Smooth muscle cell of the brain vasculature (primary cell): ENCODE measurements at places on chromosomes 6 and 20.

DNA sequence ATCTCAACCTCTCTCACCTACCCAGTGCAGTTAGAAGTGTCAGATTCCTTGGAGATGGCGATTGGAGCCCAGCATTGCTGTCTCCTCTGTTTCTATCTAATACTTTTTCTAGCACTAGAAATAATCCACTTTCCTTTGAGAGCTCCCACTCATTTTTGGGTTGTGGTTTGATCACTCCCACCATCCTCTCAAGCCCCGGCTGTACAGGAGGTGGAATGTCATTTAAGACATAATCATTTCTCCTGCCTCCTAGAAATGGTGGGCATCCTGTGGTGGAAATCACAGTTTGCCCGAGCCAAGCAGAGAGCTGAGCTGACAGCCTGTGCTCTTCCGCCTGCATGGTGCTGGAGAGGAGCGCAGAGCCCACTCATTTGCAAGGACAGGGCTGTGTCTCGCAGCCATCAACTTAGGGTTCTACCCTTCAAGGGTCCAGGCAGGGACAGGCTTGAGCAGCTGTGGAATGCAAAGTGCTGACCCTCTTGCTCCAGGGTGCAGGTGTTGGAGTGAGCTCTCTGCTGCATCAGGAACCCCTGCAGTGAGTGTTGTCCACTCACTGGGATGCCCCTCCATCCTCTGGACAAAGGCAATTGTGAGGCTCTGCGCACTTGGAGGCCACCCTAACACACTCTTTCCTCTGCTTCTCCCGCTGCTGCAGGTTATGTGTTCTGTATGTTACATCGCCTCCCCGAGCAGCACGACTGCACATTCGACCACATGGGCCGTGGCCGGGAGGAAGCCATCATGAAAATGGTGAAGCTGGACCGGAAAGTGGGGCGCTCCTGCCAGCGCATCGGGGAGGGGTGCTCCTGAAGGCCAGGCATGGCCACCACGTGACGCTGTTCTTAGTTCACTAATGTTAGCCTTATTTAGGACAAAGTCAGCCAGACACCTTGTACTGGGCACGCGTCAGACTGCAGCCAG, 332.3 kb downstream of the ZFAND3 start:
- DNase-seq = no peak

DNA sequence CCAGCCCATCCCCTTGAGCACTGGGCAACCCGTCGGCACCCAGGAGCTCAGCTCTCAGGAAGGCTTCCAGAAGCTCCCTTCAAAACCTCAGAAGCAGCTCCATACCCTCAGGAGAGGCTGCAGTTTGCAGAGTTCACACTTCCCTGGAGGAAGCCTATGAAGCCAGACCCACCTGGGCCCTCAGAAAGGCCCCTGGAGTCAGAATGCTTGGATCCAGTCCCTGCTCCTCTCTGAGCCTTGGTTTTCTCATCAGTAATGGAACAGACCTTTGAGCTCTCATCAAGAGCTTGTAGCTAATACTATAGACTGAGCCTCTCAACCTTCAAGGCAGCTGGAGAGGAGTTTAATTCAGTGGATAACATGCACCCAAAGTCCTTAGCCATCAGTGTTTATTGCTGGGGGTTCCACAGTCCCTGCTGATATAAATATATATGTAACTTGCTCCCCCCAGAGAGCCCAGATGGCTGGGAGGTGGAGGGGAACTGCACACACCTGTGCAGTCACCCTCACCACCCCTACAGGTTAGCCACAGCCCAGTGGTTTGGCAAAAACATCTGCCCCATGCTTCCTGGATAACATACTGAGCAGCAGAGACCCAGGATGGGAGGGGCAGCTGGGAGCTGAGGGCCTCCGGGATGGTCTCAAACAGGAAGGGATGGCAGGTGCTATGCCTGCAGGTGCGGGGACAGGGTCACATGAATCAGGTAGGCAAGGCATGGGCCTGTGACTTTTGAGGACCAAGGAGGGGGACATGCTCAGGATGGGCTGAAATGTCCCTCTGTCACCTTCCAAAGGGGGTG, 120.1 kb downstream of the SNX5 start:
- DNase-seq = no peak

DNA sequence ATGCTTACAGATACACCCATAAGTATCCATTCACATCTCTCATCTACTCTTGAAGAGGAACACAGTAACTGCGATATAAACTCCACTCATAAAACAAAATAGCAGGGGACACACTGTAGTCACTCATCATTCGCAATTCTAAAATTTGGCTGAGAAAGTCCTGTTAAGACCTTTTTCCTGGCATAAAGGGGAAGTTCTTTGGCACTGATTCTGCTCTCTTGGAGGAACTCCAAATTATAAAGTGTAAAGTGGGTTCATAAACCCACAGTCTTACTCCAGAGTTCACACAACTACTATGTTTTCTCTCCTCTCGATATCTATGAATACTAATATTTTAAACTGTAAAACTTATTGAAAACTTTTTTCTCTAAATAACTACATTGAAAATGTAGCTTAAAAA, 80.6 kb downstream of the ADGB start:
- no peak for DNase-seq

- no peak for DNase-seq
Measured at GRCh38 chr20:40583636-40584035, 105.4 kb downstream of the MAFB start.

GRCh38 chr6:155828989-155829388, 373.4 kb upstream of the NOX3 start:
- no peak for DNase-seq

DNA sequence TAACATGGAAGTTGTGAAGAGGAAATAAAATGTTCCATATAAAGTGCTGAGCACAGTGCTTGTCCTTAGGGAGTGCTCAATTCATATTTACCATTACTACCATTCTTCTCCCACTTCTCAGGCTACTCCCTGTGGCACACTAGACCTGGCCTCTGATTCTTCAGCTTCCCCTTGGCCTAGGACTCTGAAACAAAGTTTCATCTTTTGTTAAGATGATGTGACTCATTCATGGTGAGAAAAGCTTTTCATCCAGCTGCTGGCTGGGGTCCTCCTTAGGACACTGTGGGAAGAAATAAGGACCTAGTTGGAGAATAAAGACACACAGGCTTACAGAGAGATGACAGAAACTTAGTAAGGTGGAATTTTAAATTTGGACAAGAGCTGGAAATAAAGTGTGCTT, 314.8 kb downstream of the CDC5L start:
- no peak for DNase-seq

DNA sequence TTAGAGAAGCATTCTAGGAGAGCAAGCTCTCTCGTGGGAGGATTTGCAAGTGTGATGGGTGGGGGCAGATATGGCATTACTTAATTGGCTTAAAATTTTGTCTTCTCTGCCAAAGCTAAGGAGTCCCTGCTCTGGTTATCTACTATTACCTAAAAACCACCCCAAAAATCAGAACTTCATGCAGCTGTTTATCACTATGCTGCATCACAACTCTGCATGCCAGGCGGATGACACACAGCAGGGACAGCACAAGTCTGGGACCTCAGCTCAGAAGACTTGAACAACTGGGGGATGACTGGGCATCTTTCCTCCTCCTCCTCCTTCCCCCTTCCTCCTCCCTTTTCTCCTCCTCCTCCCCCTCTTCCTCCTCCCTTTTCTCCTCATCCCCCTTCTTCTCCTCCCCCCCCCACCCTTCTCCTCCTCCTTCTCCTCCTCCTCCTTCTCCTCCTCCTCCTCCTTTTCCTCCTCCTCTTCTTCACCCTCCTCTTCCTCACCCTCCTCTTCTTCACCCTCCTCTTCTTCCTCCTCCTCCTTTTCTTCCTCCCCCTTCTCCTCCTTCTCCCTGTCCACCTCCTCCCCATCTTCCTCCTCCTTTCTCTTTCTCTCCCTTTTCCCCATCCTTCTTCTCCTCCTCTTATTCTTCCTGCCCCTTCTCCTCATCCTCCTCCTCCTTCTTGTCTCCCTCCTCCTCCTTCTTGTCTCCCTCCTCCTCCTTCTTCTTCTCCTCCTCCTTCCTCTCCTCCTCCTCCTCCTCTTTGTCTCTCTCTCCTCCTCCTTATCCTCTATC, 218.6 kb upstream of the PMEPA1 start:
- DNase-seq = no peak

DNA sequence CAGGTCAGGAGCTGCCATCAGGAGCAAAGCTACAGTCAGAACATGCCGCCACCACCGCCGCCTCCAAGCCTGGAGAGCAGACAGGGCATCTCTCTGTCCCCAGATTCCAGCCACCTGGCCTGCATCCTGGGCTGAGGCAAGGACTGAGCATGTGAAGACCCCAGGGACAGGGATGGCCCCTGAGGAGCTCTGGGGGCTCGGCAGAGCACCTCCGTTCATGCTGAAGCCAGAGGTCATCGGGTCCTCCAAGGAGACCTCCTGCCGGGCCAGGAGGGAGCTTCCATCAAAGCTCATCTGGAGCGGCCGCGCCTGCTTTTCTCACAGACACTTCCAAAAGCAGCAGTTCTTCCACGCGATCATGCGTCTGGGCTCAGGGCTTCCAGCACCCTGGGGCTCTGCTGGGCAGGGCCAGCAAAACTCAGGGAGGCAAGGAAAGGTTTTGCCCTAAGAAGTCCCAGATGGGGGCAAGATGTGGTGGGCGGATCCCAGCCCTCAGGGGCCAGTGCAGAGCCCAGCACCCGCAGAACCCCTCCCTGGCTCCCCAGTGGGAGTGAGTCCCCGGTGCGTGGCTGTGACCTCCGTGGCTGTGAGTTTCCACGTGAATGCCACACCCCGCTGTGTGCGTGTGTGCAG, 138.4 kb downstream of the TAF4 start:
- DNase-seq = no peak

DNA sequence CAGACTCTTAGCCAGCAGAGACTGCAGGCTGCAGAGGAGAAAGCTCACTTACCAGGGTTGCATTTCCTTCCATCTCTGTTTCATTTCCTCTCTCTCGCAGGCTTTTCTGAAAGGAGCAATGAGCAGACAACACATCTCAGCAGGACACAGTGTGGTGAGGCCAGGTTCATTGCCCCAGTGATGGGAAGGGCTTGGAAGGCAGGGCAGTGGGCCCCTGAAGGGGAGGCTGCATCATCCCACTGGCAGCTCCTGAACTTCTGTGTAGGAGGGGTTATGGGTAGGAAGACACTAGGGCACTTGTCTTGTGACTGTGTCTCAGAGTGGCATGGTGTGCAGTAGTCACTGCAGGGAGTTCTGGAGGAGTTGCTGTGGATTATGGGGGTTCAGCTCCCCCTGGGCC, 246.8 kb downstream of the QKI start:
- no peak for DNase-seq

DNA sequence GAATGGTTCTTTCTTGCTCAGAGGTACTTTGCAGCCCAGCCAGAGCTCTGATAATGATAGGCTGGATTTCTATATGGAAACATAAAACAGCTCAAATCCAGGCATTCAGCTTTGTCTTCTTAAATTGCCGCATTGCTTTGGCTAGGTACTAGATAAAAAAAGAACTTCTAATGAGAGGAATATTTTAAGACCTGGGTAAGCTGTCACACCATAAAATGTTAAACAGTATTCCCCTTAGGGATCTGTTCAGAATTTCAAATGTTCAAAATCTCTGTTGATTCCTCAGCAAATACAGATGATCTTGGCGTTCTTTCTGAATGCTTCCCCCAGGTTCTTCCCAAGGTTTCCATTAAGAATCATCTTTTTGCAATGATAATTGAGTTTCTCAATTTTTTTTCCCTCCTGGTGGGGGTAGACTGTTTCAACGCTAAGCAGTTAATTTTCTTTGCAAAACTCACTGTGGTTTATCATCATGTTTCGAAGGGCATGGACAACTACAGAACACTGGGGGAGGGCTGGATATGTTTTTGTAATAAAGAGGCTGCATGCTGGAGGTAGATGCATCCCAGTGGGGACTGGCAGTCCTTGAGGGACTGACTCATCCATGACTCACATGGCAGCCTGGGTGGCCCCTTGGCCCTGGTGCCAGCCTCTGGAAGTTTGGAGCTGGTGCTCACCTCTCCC, 31.0 kb downstream of the TIAM2 start:
- peak; percentile 83 for DNase-seq

GRCh38 chr6:143261899-143262436, 188.5 kb downstream of the ADAT2 start:
- no peak for DNase-seq

- no peak for DNase-seq
Measured at GRCh38 chr6:3850451-3851203, 1.5 kb downstream of the FAM50B start.

DNA sequence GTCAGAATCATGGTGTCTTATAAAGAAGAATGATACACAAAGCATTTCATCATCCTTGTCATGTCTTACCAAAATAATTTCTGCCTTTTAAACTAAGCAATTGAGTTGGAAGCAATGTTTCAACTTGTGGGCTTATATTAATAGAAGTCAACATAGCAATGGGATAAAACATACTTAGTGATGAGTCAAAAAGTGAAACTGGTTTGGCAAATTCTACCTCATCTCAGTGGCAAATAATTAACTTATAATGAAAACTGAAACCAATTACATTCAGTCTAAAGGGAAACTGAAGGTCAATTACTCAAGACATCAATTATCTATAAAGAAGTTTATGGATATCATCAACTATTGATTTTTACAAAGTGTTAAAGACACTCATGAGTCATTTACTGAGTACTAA, 463.8 kb downstream of the BMP2 start:
- no peak for DNase-seq

DNA sequence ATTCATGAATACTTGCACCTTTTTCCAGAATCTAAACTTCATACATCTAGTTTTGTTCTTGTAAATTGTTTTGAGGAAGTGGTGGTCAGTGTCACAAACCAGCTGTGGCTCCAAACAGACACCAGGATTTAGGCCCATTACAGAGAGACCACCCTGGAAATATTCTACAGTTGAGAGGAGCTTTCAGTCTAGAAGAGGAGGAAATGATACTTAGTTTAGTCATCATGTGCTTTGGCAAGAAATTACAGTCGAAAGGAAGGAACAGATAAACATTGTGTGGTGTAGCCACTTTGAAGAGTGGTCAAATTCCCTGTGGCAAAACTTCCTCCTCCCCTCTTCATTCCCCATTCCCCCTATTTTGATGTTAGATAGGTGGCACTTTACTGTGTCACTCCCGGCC, 15.7 kb downstream of the DCBLD1 start:
- no peak for DNase-seq

GRCh38 chr6:37495244-37495934, 4.3 kb downstream of the CCDC167 start:
- no peak for DNase-seq

GRCh38 chr6:52635049-52635577, 35.8 kb upstream of the TMEM14A start:
- DNase-seq = no peak

GRCh38 chr6:30707281-30707850, 9.7 kb downstream of the MDC1 start:
- DNase-seq = no peak
